T-helper 9 cell (primary cell): ENCODE measurements at places on chromosomes 6 and 20.

DNA sequence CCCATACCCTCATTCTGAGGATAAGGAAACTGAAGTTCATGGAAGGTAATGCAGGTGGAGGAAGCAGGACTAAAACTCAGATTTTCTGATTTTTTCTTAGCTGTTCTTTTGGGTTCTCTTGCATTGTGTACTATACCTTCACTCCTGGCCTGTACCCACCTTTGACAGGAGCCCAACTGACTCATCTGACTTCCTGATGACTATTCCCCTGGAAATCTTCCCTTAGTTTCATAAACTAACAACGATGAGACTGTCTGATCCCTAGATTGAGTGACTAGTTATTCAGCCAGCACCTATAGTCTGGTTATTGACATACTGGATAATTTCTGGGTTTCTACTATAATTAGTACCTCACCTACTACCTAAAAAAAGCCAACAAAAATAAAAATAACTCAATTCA, 10.1 kb downstream of the CRYBG1 start:
- no peak for DNase-seq

DNA sequence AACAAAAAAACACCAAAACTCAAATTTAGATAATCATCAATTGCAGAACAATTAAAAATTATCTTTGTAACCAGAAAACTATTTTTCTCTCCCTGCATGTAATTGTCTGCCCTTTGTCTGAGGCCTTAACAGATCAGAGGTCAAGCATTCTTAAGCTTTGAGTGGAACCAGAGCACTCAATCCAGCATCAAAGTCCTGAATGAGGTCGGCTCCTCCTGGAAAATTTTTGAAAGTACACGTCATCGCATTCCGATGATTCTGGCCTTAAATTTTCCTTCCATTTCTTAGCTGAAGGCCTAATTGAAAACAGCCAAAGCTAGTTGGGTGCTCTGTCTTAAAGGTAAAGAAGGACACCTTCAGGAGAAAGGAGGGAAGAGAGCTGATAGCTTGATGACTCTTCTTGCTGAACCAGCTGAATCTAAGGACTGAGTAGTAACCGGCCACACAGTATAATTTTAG, 510.2 kb upstream of the SULF2 start:
- DNase-seq, result no peak

- DNase-seq, result no peak
These were observed 377.0 kb upstream of the NOX3 start for GRCh38 chr6:155832596-155832995.

DNA sequence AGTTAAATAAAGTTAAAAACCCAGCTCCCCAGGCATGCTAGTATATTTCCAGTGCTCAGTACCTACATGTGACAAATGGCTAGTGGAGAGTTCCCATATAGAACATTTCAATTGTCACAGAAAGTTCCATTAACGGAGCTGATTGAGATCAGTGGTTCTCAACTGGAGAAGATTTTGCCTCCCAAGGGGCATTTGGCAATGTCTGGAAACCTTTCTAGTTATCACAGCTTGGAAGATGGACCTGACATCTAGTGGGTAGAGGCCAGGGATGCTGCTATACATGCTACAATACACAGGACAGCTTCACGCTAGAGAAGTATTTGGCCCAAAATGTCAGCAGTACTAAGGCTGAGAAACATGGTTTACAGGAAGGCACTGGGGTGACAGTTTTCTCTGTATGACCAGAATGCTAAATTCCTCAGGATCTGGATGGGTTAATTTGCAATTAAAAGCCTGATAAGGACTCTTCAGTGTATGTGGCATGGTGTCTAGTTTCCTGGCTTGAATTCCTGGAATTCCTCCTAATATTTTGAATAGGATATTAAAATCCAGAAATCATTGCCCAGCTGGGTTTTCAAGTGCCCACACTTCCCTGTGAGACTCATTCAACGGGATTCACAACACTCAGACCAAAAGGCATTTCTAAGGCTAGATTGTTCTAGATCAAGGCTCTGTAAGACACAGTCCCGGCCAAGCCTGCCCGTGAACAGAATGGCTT, 84.7 kb upstream of the SALL4 start:
- no peak for DNase-seq

GRCh38 chr20:25318471-25319240, 70.8 kb downstream of the PYGB start:
- no peak for DNase-seq

DNA sequence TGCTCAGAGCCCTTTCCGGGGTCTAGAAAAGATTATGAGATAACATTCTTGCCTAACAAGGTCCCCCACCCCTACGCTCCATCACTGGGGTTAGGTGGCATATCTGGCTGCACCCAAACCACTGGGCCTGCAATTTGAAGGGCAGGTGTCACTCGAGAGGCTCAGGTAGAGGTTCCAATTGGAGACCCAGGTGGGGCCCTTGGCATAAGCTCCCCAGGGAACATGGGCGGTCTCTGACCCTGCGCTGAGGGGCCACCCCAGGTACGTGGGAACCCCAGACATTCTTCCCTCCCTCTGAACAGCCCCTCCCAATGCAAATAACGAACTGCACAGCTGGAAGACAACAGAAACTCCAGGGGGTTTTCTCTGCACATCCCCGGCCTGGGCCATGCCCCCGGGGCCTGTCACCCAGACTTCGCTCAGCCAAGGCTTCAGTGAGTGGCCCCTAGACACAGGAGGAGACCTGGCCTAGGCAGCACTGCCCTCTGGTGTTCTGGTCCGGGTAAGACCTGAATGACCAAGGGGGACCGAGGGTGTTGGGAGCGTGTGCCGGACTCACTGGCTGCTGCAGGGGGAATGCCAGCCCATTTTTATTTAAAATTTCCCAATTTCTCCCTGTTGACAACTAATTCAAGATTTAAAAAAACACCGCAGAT, 47.5 kb downstream of the DSTN start:
- peak; percentile 30 for DNase-seq
